PC-3 (cell line): ENCODE measurements at places on chromosomes 1 and 21. TPM values are rescaled to one million over a fixed set of nuclear protein-coding genes. Genes with fewer than 3 reads are reported as not detected.

GNG5 gene
- 39.9 and 49.9 TPM in 2 replicates for total RNA-seq

SYCP1 gene
- total RNA-seq = not detected in 2 replicates

AVPR1B gene
- 0.22 TPM in 1 of 2 replicates, not detected in the other for total RNA-seq

DNA sequence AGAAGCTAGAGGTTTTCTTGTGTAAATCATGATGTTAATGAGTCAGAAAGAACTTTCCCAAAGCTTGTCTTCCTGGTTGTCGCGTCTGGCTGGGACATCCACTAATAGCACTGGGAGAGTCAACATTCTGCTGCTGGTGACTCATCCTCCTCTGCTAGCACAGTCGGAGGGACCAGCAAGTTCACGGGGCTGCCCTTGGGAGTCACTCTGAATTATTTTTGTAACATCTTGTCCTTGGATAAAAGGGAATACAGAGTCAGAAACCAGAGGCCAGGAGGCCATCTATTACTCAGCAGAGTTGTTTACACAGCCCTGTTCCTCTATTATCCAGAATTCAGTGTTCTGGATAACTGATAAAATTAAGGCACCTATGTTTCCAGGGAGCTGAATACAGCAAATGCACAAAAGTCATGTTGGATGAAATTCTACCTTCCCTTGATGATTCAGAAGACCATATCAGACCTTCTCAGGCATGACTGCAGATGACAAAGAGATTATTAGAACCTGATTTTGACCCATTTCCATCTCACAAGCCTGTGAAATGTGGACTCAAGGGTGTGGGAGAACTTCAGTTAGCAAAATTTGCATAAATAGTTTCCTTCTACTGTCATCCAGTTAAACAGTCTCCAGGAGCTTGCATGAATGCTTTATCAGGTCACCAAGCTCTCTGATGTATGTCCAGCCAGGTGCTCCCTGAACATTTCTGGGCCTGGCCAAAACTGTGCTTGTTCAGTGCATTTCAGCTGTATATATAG, 68.1 kb downstream of the JAK1 start:
- peak; percentile 96 for DNase-seq

DNA sequence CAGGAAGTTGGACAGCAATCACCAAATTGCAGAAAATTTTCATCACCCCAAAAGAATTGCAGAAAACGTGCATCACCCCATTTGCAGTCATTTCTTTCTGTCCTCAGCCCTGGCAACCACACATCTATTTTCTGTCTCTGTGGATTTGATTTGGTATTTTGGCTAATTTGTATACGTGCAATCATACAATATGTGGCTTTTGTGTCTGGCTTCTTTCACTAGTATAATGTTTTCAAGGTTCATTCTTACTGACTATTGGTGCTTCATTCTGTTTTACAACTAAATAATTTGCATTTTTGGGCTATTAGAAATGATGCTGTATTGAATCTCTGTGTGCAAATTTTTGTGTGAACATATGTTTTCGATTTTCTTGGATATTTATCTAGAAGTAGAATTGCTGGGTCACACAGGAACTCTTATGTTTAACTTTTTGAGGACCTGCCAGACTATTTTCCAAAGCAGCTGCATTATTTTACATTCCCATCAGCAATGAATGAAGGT, 24.8 kb upstream of the PRDM2 start:
- no peak for DNase-seq

DNA sequence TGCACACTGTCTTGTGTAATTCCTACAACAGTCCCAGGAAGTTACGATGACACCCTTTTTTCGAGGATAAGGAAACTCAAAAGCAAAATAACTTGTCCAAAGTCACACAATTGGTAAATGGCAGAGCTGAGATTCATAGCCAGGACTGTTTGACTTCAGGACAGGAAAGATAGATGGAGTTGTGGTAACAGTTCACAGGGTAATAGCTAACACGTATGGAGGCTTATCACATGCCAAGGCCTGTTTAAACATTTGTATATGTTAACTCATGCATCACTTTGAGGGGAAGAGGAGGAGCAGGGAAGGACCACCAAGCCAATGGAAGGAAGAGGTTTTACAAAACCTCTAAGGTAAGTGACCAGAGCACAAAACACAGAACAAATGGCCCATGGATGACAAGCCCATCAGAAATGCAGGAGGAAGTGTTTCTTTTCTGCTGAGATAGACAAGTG, 2.8 kb downstream of the DHCR24 start:
- no peak for DNase-seq
